HL-60 (cell line): ENCODE measurements at places on chromosomes 16 and 17.

- DNase-seq, result no peak
Measured at GRCh38 chr16:2364638-2365210, 24.2 kb upstream of the ABCA3 start.

DNA sequence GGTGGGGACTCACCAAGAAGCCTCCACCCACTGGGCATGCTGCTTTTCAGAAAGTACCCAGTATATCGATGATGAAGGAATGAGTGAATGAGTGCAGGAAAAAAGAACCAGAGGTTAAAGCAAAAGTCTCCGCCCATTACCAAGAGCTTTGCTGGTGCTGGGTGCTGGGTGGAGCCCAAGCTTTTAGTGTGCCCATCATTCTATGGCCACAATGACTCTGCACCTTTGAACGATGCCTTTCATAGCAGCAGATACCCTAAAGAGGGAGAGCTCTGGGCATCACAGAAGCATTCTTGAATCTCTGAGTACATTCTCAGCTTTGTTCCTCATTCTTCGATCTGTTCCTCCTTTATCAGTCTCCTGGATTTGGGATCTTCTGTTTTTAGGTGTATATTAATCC is 450.7 kb upstream of the CCL2 start:
- DNase-seq, result no peak

DNA sequence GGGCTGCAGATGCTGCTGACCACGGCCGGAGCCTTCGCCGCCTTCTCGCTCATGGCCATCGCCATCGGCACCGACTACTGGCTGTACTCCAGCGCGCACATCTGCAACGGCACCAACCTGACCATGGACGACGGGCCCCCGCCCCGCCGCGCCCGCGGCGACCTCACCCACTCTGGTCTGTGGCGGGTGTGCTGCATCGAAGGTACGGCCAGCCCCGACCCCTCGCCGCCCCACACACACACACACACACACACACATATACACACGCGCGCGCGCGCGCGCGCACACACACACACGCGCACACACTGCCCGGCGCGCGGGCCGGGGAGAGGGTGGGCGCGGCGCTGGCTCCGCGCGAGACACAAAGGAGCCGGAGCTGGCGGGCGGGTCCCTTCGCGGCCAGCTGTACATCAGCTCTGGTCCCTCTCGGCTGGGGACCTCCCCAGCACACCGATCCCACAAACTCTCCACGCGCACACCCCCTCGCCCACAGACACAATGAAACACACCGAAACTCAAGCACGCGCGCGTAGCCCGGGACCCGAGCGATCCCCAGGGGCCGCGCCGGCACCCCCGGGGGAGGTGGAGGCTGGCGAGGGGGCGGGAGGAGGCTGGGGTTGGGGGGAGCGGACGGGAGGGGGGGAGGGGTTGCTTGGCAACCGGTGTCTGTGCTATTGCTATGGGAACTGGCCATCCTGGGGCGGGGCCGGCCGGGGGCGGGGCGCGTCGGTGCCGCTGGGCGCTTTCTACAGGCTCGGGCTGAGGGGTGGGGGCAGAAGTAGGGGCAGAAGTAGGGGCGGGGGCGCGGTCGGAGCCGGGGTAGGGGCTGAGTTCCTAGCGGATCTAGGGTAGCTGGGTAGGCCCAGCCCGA is 658 bp downstream of the CACNG4 start:
- no peak for DNase-seq

- DNase-seq, result no peak
Measured at GRCh38 chr16:30430428-30430970, 669 bp upstream of the DCTPP1 start.

DNA sequence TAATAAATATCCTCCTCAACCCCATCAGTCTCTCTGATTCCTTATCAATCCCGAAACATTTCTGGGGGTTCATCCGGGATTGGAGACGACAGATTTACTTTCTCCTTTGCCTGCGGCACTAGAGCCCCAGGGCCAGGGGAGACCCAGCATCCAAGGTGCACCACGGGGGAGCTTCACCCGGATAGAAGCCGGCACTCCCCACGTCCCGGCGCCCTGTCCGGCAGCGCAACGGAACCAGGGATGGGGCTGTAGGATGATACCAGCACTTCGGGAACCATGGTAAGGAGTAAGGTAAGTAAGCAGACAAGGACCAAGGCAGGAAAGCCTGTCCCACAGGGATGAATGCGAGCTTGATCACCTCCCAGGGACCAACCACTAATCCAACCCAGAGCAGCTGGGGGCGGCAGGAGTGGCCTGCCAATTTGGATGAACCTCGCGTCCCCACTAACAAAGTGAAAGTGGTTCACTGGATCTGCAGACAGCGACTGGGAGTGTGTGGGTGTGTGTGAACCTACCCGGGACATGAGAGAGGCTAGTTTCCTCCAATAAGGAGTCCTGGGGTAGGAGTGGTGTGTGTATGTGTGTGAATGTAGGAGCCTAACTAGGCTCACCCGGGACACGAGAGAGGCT is 11.9 kb downstream of the POLR3K start:
- no peak for DNase-seq

DNA sequence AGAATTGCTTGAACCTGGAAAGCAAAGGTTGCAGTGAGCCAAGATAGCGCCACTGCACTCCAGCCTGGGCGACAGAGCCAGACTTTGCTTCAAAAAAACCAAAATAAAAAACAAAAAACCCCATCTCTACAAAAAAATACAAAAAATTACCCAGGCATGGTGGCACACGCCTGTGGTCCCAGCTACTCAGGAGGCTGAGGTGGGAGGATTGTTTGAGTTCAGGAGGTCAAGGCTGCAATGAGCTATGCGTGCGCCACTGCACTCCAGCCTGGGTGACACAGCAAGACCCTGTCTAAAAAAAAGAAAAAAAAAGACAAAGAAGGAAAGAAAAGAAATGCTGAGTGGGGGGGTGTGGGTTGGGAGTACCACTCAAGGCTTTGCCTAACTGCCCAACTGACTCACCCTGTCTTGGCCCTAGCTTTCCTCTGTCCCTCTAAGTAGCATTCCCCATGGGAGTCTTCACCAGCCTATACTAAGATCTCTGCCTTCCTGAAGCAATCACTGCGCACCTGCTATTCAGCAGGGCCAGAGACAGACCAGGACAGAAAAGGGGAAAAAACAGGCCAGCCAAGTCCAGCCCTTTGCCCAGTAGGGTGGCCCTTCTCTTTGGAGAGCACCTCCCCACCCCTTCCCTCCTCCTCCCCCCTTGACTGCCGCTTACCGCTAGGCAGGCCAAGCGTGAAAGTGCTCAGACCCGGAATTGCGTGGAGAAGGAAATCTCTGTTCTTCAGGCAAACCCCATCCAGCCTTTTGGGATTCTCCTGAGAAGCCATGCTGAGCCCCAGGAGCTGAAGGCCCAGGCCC is 45.8 kb downstream of the RTN4RL1 start:
- DNase-seq, result no peak

- DNase-seq, result no peak
Measured at GRCh38 chr16:56793492-56793891, 63.6 kb downstream of the NUP93 start.

- no peak for DNase-seq
Measured at GRCh38 chr16:50888486-50889261, 146.8 kb downstream of the CYLD start.

GRCh38 chr16:61897657-61898056 is 138.6 kb downstream of the CDH8 start:
- DNase-seq, result no peak

- DNase-seq, result peak; percentile 65
Measured at GRCh38 chr16:31177136-31177535, 2.8 kb upstream of the FUS start.

DNA sequence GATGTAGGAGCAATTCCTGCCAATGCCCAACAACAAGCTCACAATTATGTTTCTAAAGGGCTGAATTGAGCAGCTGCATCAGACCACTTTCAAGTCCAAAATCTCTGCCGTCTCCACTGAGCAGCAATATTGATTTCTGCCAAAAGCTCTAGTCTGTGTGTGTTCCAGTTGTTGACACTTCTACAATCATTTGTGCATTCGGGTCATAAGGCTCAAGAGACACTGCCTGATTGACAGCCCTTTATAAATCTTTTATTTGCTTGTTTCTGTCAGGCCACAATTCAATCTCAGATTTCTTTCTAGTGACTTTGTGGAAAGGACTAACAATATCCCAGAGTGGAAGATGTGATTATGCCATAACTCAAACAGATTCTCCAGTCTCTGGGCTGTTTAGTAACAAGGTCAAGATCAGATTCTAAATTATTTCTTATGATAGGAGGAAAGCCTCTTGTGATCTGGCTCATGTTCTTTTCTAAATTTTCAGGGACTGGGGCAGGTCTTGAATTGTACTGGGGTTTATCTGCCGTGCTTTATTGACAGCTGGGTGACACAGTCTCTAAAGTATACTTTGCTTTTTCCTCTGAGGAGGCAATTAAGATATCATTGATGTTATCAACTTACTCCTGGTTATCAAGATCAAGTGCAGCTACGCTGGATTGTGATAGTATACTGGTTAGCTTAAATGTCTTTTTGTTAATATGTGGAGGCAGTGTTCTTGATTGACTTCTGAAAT is 377.1 kb downstream of the CNTNAP4 start:
- DNase-seq, result no peak

DNA sequence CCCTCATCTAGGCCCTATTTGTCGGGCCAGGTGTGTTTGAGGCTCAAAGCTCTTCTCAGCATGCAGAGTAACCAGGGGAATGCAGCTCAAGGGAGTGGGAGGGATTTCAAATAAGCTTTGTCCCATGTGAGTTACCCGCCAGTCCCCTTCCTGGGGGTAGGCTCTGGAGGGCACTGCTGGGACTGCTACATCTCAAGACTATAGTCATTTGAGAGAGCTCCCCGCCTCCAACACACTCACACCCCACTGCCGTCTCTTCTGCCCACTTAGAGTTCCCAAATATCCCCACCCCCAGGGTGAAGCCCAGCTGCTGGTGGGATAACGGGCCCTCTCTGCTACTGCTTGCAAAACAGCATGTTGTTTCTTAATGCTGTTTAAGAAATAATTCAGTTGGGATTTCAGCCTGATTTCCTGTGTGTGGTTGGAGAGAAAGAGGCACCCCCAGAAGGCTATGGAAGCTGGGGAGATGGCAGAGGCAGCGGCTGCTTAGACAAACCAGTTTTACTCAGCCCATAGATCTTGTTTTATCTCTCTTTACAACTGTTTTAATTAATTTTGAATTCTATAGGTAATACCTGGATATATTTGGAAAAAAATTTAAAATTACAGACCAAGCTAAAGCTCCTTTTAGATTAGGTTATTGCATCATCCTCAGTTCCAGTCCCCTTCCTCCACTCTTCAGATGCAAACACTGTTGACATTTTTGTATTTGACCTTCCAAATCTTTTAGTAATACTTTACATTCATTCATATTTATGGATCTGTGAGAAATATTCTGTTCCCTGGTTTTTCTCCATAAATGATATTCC is 4.1 kb upstream of the MPO start:
- no peak for DNase-seq

DNA sequence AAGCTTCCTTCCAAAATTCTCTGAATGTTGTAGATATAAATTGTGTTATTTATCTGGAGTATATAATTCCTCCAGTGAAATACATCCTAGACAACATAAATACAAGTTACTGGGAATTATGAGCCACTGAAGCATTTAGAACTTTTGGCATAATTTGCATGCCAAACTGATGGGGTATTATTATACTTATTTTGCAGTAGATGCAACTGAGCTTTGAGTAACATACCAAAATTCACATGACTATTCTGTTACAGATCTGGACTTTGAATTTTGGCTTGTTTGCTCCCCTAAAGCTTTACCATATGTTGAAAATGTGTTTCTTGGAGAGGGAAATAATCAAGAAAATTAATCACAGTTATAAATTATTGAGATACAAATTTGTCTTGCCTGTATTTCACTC is 372.5 kb downstream of the CDH11 start:
- DNase-seq, result no peak

DNA sequence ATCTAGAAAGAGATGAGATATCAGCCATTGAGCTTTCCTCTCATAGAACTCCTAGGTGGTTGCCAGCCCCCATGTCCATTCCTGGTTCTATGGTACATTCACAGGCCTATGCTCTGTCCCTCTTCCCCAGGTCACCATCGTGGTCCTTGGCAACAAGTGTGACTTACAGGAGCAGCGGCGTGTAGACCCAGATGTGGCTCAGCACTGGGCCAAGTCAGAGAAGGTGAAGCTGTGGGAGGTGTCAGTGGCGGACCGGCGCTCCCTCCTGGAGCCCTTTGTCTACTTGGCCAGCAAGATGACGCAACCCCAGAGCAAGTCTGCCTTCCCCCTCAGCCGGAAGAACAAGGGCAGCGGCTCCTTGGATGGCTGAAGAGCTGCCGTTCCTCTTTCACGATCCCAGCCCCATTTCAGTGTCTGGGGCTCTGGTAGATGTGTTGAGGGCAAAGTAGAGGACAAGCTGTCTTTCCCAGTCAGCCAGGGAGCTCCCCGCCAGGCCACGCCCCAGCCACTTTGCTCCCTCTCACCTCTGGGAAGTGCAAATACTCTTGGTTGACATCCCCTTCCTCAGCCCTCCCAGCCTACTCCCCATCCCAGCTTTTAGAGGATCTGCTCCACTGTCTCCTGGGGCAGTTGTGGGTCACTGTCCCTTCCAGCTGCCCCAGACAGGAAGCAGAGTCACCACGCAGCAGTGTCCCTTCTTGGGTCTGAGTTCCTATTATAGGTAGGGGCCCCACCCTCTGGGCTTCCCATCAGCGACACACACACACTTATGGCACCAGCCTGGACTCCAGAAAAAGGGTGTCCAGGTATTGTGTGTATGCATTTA is 3.8 kb downstream of the NKIRAS2 start:
- peak; percentile 82 for DNase-seq

GRCh38 chr16:27538528-27538927 is 11.2 kb downstream of the GTF3C1 start:
- no peak for DNase-seq

DNA sequence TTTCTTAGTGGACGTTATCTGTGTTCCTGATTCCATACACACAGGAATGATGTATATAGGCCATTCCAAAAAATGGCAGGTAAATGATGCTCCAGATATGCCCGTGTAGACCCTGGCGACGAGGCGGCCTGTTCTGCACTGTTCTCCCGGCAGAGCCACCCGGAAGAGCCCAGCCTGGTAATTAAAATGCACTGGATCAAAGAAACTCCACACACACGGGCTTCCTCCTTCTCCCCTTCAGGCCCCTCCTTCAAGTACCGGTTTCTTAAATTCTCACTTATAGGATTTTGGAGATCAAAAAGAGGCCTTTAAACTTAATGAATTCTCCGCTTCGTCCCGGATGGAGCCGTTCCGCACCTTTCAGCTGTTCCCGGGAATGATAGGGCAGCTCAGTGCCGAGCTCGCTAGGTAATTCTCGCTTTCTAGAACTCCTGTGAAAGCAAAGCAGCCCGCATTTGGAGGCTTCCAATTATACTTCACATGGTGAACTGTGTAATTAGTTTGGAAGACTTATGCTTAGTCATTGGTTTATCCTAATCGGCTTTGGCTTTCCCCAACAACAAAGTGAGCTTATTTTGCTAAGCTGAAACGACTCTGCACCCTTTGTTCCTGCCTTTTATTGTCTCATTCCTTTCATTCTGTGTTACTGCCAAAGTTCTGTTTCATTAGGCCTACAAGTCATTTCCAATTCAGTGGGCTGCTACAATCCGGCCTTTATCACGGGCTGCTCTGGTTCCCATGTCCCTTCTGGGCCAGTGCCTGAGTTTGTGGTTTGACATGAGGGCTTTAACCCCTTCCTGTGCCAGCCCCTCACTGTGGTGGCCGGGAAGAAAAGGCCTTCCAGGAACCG is 150.0 kb downstream of the MSI2 start:
- no peak for DNase-seq

- DNase-seq, result no peak
Measured at GRCh38 chr16:50509521-50510341, 38.5 kb upstream of the NKD1 start.
